ENCODE measurements at places on chromosomes 1 and 21.

GRCh38 chr1:212938846-212939245 lies 11.5 kb upstream of the VASH2 start:
- DNase-seq, result no peak

DNA sequence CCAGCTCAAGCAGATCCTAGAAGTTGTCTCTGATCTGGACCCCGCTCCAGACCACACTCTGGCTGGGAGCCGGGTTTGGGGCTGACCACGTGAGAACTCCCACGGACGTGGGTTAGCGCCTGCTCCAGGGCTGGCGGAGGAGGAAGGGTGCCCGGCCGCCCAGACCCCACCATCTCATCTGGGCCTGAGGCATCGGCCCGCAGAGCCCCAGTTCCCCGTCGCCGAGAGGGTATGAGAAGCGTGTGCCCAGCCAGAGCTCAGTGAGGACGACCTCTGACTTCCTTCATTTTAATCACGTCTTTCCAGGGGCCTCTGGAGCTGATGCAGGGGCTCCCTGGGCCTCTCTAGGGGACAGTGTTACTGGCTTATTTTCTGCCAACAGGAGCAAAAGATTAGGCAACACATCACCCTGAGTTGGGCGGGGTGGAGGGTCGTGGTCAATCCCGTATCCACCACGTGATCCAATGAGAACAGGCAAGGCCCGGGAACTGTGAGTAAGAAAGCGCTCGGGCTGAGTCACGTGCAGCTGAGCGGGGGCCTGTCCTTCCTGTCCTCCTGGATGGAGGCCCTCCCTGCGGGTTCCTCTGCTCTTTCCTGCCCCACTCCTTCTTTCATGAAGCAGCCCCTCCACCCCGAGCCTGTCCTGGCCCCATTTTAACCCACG lies 81.1 kb downstream of the SIK1 start:
- DNase-seq, result peak; percentile 58

DNA sequence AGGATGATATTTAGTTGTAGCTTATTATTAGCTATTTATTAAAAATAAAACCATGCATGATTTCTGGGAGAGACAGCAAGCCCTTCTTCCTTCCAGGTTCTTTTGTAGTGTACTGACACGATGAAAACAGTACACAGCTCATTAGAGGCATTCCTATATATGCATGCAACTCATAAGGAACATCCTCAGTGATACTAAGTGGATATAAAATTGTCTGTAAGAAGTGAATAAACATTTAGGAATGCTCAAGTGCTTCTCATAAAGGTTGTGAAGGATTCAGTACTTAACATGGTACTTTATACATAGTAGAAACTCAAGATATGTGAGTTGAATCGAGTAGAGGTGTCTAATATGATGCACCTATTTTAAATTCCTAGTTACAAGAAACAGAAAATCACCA lies 287.7 kb downstream of the SDCCAG8 start:
- no peak for DNase-seq

DNA sequence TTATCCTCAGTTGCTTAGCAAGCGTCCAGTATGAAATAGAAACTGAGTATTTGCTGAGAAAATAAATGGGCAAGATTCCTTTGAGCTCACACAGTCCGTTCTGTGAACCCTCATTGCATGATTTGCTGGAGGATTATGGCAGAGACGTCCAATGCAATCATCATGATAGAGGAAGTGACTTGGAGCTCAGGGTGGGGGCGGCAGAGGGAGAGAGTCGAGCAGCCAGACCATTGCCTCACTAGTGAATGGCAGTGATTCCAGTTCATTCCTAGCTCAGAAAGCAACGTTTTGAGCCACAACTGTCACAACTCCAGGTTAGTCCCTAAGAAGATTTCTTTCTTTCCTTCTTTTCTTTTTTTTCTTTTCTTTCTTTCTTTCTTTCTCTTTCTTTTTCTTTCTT lies 27.5 kb upstream of the COL9A2 start:
- DNase-seq, result peak; percentile 46

- DNase-seq, result no peak
Observed at GRCh38 chr1:234473118-234473517, 5.9 kb downstream of the TARBP1 start.

Data from fibroblast of skin of scalp (primary cell).